Stimulated activated CD8-positive, alpha-beta memory T cell treated with anti-CD3 and anti-CD28 coated beads, Interleukin-4, amount 100 ng/mL, for 4 hours (primary cell): ENCODE measurements at places on chromosomes 2 and 18.

DNA sequence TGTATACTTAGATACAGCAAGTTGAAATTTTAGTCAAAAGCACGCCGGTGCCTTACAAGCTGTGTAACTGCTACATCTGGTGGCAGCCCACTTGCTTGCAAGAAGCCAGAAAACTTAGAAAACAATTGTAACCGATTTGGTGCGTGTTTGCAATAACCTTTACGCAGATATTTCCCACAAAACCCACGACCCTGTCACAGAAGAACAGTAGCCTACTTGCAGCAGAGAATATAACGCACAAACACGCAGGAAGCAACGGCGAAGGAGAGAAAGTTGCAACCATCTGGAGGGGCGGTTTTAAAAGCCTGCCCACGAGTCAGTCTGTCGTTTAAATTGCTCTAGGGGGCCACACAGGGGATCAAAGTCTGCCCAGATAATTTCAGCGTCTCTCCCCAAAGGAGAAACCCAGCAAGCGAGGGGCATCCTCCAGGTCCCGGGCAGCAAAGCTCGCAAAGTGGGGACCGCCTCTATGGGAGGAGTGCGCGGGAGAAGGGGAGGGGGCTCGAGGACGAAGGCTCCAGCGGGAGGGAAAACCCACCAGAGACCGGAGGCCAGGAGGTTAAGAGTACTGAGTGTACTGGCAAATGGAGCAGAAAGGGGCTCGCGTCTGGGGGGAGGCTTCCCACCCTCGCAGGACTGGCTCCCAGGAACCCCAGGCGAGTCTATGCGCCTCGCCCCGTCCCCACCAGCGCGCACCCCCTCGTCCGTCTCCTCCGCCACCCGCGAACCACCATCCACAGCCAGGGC lies 1.1 kb downstream of the TLK1 start:
- peak; percentile 19 for DNase-seq

DNA sequence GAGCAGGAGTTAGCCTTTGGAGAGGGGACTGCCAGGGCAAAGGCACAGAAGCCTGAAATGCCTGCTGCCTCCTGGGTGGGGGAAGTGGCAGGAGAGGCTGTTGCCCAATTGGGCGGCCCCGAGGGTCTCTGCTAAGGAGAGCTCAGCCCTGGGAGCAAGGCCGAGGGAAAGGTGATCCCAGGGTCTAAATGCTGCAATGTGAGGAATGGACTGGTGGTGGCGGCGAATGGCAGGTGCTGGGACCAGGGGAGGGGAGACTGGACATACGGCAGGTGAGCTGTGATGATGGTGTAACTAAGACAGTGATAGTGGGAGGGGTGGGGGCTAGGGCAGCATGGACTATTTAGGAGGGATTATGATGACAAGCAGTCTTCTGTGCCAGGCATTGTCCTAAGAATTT lies 104.0 kb downstream of the DYSF start:
- no peak for DNase-seq

GRCh38 chr2:203689426-203690116 lies 16.9 kb upstream of the CD28 start:
- no peak for DNase-seq

DNA sequence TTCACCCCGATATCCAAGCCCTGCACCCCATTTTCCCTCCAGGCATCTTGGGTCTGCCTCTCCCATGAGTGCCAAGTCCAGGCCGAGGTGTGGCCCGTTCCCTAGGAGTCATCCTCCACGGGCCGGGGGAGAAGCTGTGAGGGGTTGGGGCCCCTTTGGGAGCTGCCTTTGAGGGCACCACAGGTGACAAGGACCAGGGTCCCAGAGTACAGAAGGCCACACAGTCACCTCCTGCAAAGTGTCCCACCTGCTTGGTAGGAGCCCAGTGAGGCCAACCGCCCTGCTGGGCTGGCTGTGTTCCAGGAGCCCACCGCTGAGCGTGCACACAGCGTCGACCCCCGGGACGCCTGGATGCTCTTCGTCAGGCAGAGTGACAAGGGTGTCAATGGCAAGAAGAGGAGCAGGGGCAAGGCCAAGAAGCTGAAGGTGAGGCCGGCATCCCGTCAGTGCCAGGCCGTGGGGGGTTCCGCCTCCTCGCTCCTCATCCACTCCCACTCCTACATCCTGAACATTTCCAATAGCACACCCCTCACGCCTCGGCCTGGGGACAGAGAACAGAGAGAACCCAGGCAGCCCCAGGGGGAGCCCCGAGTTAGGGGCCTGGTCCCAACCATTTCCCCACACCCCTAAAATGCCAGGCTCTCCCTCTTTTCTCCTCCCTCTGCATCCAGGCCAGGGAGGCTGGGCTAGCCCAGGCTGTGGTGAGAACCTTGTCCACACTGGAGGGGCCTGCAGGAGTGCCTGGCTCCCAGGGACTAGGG lies 2.7 kb downstream of the ERFE start:
- no peak for DNase-seq

DNA sequence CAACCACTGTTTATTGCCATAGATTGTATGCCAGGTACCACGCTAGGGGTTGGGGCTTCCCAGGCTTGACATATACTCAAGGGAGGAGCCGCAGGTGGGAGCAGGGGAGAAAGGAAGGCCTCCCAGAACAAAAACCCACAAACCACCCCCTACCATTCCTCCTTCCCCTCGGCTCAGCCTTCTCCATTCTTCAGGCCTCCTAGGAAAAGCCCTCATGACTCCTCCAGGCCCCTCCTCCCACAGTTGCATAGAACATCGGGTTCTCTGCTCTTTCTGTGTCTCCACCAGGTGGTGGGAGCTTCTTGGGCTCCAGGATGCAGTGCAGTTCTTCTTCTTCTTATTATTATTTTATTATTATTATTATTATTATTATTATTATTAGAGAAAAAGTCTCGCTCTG lies 80.3 kb downstream of the ZFP36L2 start:
- DNase-seq, result no peak

- DNase-seq, result no peak
Measured at GRCh38 chr2:217714287-217714751, 288.5 kb downstream of the TNS1 start.

DNA sequence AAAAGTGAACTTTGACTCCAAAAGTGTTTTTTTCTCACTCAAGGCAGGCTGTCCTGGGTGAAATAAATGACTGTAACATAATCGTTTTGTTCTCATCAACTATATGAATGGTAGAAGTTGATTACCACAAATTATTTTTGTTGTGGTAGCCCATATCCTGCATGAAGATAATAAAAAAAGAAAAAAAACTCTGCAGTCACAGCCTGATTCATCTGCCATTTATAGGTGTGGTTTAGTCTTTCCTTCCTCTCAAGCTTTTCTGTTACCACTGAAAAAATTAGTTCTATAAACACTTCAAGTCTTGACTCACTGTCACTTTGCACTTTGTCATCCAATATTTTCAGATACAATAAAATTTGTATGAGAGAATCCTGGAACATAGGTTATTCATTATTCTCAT lies 522.0 kb downstream of the PLCL1 start:
- DNase-seq, result no peak

DNA sequence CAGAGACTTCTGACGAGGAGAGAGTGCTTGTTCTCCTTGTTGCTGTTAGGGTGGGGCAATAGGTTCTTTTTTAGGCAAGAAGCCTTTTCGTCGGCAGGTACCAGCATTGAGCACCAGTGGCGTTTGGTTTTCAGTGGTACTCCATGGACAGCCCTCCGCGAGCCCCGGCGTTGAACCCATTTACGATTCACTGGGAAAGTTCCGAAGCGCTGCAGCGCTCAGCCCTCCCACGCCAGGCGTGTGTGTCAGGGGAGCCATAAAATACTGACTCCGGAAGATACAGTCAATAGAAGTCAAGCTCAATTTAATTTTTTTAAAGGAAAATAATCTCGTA lies 494 bp upstream of the ROCK1 start:
- peak; percentile 21 for DNase-seq

DNA sequence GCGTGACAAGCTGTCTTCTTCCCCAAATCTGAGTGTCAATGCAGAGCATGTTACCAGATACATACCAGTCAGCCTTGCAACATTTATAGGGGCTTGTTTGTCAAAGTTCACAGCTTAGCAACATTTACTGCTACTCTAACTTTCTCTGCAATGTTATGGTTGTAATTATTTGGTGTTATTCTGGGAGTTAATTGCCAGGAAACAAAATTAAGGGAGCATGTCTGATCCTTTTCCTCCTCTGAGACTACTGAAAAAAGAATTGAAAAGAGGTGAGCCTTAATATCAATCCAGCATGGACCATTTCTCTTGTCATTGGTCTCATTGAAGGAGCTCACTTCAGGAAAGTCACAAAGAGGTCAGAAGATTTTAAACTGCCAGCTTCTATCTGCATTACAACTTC lies 465.6 kb upstream of the LINC00305 start:
- DNase-seq, result no peak

DNA sequence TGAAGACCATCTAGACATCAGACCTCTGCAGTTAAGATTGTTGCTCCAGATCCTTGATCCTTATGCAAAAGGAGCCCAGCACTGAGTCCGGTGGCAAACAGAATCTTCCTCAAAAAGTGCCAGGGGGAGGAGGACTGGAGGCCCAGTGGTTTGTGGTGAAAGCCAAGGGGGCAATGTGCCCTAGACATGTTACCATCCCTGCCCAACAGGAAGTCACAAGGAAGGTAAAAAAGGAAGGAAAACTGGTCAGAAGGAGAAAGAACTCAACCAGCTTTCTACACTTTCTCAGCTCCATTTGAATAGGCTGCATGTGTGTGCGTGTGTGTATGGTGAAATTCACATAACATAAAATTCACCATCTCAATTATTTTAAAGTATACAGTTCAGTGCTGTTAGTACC lies 25.0 kb upstream of the KDM3A start:
- DNase-seq, result no peak

- no peak for DNase-seq
Measured at GRCh38 chr2:33372940-33373553, 103.4 kb upstream of the RASGRP3 start.

DNA sequence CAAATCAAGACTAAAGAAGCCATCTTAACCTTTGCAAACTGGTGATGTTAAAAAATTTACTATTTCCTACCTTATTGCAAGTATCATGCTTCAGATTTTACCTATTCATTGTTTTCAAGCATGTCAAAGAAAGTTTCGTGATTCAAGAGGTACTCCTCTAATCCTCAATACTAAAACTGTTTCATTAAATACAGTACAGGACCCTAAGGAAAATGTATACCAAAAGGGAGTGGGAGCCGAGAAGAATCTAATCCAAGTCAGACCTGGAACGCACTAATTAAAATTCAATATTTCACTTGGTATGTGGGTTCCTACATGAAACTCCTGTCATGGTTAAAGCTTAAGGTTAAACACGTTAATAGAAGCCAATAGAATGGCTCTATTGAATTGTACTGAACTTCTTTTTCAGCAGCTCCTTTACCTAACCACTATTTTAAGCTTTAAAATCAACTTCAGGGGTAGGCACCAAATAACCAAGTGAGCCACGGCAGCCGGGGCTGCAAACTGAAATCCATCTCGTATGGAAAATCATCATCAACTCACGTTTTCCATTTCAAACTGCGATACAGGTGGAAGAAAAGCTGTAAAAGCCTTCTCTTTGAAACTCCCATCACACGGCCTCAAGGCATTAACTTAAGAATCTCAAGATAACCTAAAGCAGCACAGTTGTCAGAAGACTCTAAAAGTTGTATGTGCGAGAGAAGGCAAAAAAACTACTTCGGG lies 188.8 kb downstream of the ZEB2 start:
- peak; percentile 13 for DNase-seq

DNA sequence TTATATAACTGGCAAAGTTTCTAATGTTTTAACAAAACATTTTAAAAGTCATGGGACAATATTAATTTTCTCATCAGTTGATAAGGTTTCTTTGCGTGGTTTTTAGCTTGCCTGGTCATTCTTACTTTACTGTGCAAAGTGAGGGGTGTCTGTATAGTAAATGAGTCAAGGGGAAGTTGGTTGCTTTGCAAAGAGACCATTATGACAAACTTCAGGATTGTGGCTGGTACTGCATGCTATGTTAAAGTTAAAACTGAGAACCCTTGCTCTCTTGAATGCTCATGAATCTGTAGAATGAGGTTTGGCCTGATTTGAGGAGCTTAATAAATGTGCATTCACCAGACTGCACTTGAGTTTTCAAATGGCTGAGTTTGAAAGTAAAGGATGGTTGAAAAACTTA lies 47.0 kb downstream of the COL4A4 start:
- DNase-seq, result no peak

DNA sequence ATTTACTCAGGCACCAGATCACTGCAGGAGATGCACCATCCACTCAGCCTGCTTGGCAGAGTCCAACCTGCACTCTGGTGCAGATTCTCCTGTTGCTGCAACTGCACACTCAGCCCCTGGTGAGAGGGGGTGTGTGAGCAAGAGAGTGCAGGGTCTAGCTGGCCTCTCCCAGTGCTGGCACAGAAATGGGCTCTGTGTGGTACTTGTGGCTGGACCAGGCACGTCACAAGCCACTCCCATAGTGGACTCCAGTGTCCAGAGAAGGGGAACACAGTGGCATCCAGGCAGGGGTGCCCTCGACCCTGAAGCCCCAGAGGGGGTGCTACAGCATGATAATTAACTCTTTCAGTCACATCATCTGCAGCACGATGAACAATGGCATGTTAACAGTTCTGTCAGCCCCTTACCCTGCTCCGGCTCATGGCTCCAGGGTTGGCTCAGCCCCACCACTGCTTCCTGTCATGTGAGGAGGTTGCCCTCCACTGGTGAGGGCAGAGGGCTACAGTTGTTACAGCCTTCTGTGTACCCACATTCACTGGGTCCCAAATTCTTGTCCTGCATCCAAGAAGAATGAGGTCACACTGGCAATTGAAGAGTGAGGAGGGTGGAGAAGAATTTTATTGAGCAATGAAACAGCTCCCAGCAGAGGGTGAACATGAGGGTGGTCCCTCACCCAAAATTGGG lies 135.7 kb downstream of the EVA1A start:
- DNase-seq, result no peak

- DNase-seq, result no peak
Measured at GRCh38 chr2:42960002-42960841, 167.8 kb upstream of the HAAO start.

- no peak for DNase-seq
Measured at GRCh38 chr18:48057018-48057417, 126.6 kb upstream of the SMAD2 start.

GRCh38 chr2:70988151-70988550 lies 6.5 kb downstream of the TEX261 start:
- no peak for DNase-seq

- no peak for DNase-seq
Measured at GRCh38 chr2:148552675-148553331, 91.7 kb upstream of the EPC2 start.

DNA sequence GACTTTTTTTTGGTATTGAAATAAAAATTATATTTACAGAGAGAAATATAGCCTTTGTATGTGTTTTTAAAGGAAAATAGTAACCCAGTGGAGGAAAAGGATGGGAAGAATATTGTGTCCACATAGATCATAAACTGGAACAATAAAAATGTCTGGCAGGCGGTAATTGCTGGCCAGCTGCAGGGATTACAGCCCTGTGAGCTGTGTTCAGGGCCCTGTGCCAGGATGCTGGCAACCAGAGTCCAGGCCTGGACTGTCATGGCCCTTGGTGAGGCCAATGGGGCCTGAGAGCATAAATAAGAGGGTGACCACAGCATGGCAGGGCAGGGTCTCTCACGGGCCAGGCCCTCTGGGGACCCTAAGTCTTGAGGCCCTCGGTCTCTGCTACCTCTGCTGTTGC lies 171.2 kb downstream of the ACOXL start:
- no peak for DNase-seq

- no peak for DNase-seq
Measured at GRCh38 chr2:185979546-185980071, 241.0 kb downstream of the FSIP2 start.
